ENCODE measurements at places on chromosomes 1 and 21.

DNA sequence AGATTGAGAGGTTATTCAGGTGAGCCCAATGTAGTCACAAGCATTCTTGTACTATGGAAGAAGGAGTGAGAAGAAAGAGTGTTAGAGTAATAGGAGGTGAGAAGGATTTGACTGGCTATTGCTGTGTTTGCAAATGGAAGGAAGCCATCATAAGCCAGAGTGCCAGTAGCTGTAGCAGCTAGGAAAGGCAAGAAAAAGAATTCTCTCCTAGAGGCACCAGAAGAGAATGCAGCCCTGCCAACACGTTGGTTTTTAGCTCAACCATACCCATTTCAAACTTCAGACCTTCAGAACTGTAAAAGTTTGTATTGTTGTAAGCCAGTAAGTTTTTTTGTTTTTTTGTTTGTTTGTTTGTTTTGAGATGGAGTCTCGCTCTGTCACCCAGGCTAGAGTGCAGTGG, 8.9 kb upstream of the IL12RB2 start:
- no peak for DNase-seq

DNA sequence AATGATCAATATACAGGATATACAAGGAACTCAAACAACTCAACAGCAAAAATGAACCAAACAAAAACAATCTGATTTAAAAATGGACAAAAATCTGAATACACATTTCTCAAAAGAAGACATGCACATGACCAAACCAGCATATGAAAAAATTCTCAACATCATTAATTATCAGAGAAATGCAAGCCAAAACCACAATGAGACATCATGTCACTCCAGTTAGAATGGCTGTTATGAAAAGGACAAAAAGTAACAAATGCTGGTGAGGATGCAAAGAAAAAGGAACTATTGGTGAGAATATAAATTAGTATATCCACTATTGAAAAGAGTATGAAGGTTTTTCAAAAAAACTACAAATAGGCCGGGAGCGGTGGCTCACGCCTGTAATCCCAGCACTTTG, 42.0 kb downstream of the FCRL3 start:
- no peak for DNase-seq

GRCh38 chr1:7703321-7704213, 67.5 kb upstream of the VAMP3 start:
- DNase-seq = no peak

GRCh38 chr1:203271962-203272632, 33.2 kb upstream of the BTG2 start:
- DNase-seq = no peak

GRCh38 chr21:35198565-35198964, 149.5 kb upstream of the RUNX1 start:
- DNase-seq = no peak

DNA sequence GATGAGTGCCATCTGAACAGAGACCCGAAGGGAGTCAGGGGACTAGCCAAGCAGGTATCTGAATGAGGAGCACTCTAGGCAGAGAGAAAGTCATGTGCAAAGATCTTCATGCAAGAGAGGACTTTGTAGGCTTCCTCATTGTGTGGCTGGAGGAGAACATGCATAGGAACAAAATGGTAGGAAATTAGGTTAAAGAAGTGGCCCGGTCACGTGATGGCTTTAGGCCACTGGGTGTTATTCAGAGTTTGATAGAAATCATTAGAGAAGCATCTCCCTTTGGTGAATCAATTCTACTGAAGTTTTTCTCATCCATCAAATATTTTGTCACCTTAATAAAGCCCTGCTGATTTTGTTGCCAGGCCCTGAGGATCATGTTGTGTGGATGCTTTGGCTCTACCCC, 45.8 kb upstream of the KCTD3 start:
- DNase-seq = no peak

DNA sequence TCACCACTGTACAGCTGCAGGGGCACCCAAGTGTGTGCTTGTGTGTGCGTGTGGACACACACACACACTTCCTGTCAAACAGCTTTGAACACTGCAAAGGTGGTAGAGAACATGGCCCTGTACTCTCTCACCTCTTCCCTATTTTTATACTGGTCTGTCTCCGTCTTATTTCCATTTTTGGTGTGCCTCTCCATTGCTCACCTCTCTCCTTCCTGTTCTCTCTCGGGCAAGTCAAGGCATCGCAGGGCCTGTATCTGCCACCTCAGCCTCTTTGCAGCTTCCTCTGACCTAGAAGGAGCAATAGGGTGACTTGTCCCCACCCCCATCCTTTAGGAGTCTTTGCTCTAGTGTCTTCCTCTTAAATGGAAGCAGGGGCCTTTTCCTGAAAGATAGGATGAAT, 2.2 kb downstream of the SMCP start:
- no peak for DNase-seq

DNA sequence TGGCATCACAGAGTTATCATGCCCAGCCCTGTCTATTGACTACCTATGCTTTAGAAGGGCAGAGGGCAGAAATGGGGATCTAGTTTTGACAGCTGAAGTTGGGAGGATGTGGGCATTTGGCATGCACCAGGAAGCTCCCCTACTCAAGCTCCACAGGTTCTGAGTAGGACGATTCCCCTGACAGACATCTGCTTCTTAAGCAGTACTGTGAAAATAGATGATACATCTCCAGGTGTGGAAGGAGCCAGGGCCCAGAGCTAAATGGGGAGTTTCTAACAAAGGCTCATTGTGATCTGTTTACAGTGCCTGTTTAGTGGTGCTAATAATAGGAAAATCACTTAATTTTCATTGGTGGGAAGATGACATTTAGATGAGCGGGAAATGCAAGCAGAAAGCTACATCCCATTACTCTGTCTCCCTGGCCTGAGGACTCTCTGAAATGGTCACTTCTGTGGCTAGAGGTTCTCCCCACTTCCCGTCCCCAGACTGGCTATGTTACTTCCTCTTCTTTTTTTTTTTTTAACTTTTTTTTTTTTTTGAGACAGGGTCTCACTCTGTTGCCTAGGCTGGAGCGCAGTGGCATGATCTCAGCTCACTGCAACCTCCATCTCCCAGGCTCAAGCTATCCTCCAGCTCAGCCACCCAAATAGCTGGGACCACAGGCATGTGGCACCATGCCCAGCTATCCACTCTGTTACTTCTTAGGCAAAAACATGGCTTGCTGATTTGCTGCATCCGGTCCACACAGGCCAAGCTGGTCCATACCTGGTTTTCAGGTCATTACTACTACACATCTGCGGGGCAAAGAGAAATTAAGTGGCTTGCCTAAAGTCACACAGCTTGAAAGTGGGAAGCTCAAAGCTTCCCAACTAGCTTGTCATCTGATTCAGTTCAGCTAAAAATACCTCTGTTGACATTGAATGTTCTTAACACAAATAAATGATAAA, 23.2 kb upstream of the CNIH3 start:
- no peak for DNase-seq

- DNase-seq = no peak
Observed at GRCh38 chr1:87515781-87516180, 187.1 kb downstream of the LMO4 start.

Data from GM12891 (cell line).